Pons (tissue), 1 donor: ENCODE measurements at places on chromosomes 7 and 10.

DNA sequence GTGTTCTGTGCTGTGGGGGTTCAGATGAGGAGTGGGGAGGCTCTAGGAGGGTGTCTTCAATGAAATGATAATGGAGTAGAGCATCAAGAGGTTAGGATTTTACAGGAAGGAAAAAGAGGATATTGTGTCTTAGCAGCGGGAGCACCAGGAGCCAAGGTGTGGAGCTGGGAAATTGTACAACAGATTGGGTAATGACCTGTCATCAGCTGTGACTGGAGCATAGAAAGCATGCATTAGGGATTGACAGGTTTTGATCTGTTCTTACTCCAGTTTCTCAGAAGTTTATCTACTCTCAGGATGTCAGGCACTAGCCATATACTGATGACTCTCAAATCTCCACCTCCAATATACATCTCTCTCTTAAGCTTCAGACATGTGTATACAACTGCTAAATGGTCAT, 196.9 kb downstream of the ARHGAP12 start:
- no peak for DNase-seq

GRCh38 chr7:116570306-116570705, 45.5 kb downstream of the CAV1 start:
- no peak for DNase-seq

DNA sequence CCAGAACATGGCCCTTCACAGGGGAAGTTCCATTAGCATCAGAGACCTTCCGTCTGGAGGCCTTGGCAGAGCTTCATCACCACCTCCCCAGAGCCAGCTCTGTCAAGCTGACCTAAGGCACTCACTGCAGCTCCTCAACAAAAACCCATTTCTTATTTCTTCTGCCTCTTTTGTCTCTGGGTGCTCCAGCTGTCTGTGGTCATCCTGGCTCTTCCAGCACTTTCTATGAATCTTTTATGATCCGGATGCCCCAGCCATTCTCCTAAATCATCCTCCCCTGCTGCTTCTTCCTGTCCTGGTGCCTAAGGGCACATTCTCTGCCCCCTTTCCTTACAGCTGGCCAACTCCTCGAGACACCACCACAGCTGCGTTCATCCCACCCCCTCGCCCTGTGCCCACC, 171.7 kb upstream of the INSYN2A start:
- DNase-seq = no peak

DNA sequence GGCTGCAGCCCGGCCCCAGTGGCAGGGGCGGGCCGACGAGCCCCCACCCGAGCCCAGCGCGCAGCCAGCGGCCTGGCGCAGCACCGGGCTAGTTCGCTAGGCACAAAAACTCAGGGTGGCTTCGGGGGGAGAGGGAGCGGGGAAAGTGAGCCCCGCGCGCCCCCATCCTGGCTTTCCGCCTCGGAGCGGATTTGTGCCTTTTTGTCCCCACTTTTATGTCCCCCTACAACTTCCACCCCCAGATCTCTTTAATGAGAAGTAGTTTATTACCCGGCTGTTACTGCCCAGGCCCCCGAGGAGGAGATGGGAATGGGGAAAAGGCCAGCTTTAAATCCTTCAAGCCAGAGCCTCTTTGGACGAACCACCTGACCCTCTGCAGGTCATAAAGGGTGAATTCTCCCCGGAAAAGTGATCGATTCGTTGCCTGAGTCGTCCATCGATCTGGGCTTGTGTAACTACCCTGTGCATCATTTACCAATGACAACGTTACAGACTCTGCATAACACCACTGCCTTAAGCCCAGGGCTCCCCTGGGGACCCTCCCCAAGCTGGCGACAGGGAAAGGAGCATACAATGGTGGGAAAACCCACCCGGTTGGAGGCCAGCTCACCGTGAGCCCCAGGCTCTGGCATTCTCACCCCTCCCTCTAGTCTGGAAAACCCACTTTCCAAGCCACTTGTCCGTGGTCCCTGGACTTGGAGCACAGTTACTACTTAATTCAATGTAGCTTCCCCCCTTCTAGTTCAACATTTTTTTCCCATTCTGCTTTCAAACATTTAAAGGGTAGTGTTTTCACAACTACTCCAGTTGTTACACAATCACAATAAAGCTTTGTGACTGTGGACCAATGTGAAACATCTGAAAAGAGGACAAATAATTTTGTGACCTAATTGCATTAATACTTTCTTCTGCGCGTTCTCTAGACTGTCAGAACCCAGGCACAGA, 748 bp upstream of the SH3PXD2A start:
- DNase-seq = peak; percentile 63

GRCh38 chr7:77404641-77405040, 11.5 kb downstream of the GSAP start:
- DNase-seq = no peak

GRCh38 chr10:17174626-17175025, 26.8 kb downstream of the TRDMT1 start:
- no peak for DNase-seq

DNA sequence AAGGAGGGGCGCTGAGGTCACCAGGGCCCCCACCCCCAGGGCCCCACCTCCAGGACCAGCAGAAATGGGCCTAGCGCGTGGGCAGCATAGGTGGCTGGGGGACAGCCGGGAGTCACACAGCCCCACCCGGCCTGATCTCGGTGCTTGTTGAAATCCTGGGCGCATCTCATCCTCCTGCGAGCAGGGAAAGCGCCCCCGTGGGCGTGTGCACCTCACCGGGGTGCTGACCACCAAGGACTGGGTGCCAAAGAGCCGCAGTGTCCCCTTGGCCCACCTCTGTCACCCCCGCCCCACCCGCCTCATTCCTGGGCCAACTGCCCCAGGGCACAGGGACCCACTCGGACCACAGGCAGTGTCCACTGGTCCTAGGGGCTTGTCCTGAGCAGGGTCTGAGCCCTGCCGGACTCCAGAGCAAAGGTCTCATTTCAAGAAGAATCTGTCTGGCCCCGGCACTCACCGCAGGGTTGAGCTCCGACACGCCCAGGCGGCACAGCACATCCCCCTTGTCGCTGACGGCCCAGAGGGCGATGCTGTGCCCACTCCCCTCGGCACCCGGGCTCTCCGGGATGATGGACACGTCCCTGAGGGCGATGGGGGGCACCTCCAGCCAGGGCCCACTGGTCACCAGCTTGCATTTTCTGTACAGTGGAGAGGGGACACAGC, 11.4 kb downstream of the BHLHA15 start:
- no peak for DNase-seq

DNA sequence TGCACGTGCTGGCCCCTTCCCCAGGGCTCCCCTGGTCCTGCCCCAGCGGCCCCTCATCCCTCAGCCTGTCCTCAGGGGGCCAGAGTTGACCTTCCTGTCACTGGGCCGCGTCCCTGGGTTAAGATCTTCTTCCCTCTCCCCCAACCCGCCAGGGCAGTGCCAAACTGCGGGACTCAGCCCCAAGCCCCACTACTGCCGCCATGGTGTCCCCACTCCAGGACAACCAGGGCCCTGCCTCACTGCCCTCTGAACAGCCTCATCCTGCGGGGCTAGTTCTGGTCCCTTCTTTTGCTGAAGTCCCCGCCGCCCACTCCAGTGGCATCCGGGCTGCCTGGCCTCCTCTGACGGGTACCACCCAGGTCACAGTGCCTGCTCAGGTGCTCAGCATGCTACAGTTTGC, 37.5 kb downstream of the UNCX start:
- no peak for DNase-seq

- peak; percentile 92 for DNase-seq
Measured at GRCh38 chr10:121910673-121911420, 17.0 kb downstream of the ATE1 start.

DNA sequence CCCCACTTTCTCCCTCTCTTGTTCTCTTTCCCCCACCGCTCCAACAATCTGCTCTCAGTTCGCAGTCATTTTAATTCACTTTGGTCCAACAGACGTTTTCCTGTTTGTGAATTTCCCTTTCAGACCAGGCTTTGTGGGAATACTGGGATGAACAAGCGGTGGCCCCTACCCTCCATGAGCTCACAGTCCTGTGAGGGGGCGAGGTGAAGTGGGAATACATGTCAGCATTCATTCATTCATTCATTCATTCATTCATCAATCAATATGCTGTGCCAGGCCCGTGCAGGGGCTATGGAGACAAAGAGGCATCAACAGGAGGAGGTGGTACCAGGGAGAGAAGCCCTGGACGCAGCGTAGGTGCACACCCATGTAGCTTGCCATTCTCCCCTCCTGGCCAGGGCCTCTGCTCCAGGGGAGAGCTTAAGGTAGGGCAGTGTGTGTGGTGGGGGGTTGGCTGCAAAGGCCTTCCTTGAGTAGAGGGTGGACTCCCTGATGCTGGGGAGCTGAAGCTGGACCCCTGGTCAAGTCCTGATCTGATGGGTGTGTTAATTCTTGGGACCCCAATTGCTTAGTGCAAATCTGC, 16.1 kb downstream of the PRF1 start:
- no peak for DNase-seq

DNA sequence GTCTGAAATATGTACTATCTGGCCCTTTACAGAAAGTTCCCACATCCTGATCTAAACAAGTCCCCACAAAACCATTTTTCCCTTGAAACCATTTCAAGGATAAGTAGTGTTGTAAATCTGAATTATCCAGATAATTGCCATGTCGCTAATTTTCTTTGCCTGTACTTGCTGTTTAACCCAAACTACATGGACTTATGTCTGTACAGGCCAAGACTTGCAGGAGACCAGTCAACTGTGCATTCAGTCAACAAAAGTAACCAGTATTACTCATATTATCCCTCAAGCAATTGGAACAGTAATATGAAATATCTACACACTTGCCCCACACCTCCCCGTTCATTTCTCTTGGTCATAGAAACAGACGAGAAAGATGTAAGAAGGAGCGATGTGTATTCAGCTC, 347.8 kb upstream of the NFE2L3 start:
- DNase-seq = no peak

- DNase-seq = no peak
Measured at GRCh38 chr7:69341288-69341687, 257.0 kb upstream of the AUTS2 start.

- DNase-seq = peak; percentile 57
Measured at GRCh38 chr10:78420946-78421735, 387.5 kb downstream of the RPS24 start.

GRCh38 chr7:130276796-130277762, 10.4 kb downstream of the CPA2 start:
- no peak for DNase-seq

DNA sequence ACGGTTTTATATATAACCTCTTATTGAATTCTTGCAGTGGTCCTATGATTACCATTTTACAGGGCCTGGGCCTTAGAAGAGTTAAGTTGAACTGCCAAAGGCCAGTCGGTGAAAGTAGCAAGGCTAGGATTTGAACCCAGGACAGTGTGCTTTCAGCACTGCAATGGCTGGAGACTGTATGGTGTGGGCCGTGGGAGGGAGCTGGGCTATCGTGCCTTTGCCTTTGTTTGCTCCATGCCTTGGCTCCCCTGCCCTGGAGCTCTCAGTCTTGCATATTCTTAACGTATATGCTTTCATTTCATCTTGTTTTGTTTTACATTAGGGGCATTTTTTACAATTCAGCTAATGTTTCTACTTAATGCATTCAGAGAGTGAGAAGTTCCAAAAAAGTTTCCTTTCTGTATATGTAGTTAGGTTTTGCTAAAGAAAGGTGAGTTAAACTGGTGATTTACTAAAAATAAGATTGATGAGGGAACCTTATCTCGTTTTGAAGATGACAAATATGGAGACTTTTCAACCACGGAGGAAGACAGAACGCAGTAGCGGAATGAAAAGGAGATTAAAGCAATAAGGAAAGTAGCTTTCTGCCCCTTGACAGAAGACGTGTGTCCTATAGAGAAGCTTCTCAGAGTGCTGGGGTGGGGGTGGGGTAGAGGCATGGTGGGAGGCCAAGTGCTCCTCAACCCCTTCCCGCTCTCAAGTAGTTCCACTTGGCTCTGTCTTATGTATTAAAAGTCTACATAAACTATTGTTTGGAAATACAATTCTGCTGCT, 82.5 kb downstream of the RTKN2 start:
- no peak for DNase-seq

DNA sequence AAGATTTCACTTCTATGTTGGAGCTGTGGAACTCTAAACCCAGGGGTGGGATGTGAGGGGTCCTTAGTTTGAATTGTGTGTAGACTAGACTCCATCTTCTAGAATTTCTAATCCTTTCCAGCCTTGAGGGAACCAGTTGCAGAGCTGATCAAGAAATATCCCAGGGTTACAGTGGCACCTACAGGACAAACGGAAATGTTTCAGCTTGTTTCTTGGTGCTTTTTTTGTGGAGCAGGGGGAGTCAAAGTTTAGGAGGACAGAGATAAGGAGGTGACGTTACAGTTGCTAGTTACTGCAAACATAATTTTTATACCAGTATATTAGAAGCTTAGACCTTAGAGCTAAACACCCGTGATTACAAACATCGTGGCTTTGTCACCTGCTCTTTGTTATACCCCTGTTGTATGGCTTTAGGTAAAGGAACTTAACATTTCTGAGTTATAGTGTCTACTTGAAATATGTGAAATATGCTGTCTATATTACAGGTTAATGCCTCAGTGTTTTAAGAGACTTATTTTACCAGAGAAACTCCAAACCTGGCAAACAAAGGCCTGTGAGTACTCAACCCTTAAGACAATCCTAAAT, 84.5 kb upstream of the DYNC1I1 start:
- peak; percentile 84 for DNase-seq

DNA sequence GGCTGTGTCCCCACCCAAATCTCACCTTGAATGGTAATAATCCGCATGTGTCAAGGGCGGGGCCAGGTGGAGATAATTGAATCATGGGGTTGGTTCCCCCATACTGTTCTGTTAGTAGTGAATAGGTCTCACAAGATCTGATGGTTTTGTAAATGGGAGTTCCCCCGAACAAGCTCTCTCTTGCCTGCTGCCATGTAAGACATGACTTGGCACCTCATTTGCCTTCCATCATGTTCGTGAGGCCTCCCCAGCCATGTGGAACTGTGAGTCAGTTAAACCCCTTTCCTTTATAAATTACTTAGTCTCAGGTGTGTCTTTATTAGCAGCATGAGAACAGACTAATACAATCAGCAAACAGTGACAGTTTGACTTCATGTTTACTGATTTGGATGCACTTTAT, 14.6 kb upstream of the R3HCC1L start:
- no peak for DNase-seq

DNA sequence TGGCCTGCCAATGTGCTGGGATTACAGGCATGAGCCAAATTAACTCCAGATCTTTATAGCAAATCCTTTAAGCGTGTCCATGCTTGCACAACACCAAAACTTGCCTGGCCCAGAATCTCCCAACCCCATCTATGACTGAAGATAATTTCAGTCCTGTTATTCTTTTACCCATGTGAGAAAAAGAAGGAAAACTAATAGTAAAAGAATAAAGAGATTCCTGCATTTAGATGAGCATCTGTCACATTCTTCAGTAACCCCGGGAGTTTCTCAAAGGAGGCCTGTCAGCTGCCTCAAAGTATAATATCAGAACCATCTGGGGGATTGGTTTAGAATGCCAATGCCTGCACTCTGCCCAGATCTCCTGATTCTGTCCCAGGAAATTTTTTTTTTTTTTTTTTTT, 158.1 kb upstream of the KMT2E start:
- no peak for DNase-seq

- DNase-seq = peak; percentile 35
Measured at GRCh38 chr10:14173706-14174594, 156.8 kb downstream of the FRMD4A start.

- no peak for DNase-seq
Measured at GRCh38 chr7:132897093-132897687, 184.7 kb downstream of the CHCHD3 start.
